ENCODE measurements at places on chromosomes 3 and 15.

DNA sequence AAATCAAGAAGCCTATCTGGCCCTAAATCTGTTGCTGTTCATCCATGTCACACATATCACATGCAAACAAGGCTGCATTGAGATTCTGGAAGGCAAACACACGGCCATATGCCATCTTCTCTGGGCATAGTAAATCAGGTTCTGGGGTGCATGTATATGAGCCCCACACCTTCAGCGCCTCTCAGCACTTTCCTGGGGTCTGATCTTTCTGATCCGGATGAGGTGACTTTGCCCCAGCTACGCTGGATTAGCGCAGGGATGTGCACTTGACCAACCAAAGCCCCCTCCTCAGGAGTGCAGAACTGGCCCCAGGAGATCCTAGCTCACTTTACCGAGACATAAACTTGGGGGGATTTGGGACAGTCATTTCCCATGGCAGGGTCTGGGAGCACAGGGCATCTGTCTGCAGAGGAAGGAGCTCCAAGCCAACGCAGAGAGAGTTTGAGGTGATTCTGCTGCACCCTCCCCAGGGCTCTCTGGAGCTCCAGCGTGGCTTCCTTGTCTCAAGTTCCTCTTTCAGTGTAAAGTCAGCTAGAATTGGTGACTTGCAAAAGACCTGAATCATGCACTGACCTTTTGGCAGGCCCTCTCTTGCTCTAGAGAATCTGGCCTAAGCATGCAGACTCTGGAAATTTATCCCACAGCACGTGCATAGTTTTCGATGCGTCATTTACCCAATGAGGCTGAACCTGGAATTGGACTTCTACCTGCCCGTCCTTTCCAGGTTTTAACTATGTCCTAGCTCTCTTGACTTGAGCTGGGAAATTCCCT, 63.5 kb upstream of the KLF13 start:
- DNase-seq, result no peak

DNA sequence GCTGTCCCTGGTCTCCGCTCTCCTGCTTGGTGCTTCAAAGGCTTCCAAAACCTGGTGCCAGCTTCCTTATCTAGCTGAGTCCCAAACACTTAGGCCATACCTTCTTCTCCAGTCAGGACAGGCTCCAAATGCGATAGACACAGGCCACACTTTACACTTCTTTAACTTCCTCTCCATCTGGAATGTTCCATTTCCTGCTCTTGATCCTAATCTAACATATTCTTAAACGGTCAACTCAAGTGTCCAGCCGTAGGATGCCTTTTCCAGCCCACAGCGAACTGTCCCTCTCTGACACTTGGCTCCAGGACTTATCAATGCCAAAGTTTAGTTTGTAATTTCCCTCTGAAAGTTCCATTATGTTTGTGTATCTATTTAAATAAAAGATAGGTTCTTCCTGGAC, 19.2 kb upstream of the PLA2G4F start:
- no peak for DNase-seq

GRCh38 chr3:47377186-47377585, 3.6 kb upstream of the PTPN23 start:
- no peak for DNase-seq

DNA sequence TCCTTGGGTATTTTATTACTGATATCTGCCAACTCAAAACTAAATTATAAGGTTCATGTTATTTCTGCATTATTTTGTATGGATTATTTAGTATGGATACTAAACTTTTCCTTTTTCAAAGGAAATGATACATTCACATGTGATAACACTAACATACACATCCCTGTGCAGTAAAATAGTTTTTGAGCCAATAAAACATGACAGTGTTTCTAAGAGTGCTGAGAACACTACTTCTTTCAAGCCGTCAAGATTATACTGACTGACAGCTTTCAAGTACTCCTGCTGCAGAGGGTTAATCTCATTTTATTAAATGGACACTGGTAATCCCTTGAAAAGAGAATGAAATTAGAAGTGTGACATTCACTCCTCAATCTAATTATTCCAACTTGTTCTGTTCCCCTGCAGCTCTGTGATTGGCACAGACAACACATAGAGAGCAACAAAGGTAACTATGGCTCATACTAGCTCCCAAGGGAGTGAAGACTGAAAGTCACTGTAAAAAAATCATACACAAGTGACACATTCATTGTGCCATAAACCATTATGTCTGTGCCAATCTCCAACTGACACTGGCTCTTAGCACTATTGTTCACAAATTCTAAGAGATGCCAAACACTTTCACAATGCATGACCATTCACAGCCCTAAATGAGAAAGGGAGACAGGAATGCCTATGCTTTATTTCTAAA, 468.6 kb downstream of the SHQ1 start:
- no peak for DNase-seq

GRCh38 chr15:23628612-23629233, 18.9 kb downstream of the MAGEL2 start:
- no peak for DNase-seq
